Ammon's horn (tissue), 1 donor: ENCODE measurements at places on chromosomes 2 and 18.

DNA sequence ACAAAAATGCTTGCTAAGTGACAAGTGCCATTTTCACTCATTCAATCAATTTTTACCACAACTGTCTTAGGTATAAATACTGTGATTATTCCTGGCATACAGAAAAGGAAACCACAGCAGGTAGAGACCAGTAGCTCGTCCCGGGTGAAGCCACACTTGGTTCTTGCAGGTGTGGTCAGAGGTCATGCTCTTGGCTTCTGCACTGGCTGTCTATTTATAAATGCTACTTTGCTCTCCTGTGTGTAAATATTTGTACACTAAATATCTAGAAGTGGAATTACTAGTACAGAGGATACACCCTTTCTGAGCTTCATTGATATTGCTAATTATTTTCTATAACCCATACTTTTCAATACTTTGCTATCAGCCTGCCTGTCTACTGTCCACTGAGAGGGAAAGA is 284.6 kb downstream of the MYT1L start:
- DNase-seq: no peak

DNA sequence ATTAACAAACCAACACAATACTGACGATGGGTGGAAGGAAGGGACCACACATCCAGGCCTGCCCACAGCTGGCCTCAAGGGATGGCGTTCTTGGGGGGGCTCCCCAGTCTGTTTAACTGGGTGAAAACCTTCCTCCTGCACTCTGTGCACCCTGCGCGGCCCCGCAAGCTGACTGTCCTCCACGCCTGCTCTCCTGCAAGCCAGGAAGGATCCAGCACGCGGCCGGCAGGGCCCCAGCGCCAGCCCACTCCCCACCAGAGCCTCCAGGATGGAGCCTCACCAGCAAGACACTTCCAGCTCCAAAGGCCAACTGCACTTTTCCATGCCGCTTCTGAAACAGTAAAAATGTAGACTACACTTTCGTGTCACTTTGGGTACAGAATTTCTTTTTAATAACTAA is 135.1 kb downstream of the ZNF516 start:
- DNase-seq: no peak

DNA sequence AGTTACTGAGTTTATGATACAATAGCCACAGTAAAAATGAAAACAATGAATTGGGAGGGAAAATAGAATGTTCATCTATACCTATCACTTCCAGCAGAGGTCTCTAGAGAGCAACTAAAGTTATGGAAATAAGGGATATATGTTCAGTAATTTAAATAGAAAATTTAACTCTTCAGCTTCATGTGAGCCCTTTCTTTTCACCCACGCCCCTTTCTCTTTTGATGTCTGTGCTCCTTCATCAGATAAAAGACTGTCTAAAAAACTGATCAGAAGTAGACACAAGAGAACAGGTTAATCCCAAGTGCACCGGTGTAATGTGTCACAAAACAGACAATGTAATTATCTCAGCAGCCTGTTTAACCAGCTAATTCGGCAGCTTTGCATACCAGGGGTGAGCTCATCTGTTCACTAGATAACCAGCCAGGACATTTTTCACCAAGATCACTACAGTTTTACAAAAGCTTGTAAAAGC is 238.5 kb upstream of the ERBB4 start:
- DNase-seq: peak; percentile 17

DNA sequence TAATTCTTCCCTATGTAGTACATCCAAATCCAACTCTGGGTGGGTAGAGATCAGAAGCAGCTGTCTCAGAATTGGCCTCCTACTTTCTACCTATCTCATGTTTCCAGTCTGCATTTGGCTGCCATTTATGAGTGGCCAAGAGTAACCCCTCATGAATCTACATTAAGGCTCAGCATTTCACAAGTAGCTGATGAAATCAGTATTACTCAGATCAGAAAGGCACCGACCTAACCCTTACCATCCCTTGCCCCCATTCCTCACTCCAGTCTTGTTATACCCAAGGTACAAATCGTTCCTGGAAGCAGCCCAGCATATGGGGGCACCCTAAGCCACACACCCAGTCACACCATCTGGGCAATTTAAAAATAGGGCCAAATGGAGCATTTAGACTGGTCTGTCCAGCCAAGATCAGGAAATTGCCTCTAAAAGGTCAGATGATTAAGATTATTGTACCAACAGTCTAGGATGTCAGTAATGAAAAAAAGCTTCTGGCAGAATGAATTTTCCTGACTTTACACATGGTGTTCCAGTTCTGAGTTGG is 37.1 kb downstream of the CD28 start:
- no peak for DNase-seq

GRCh38 chr2:99104006-99104405 is 37.5 kb upstream of the C2orf15 start:
- DNase-seq: no peak
